ENCODE measurements at places on chromosomes 16 and 17.

DNA sequence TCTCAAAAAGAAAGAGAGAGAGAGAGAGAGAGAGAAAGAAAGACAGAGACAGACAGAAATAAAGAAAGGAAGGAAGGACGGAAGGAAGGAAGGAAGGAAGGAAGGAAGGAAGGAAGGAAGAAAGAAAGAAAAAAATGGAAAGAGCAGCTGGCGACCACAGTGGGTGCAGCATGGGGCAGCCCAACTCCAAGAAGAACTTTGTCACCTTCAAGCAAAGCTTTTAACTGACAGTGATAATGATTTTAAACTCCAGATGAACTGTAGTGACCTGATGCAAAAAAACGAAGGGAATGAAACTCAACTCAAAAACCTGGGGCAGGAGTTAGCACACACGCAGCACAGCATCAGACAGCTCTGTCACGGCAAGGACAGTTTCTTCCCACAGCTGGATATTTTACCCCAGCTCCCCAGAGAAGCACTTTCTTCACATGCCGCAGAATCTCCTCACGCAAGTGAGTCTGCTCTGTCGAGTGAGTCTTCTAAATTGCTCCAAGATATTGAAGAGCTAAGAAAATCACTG is 5.0 kb upstream of the ARHGAP17 start:
- DNase-seq, result no peak

GRCh38 chr16:68909099-68909733 is 65.9 kb downstream of the TANGO6 start:
- no peak for DNase-seq

DNA sequence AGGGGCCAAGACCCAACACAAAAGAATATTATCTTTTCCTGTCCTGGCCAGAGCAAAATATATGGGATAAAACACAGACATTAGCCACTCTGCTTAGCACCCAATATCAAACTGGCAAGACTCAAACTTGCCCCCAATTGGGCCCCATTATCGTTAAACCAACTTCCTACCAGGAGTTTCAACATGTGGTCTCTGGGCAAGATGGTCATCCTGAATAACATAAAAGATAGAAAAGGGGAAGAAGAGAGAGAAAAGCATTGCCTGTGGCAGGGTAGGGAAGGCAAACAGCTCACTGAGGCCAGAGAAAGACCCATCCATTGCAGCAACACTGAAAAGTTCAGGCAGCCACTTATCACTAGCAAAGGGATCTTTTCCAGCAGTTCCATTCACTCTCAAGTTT is 502.1 kb downstream of the KIF2B start:
- no peak for DNase-seq

GRCh38 chr16:54233615-54234014 is 53.0 kb downstream of the IRX3 start:
- no peak for DNase-seq

DNA sequence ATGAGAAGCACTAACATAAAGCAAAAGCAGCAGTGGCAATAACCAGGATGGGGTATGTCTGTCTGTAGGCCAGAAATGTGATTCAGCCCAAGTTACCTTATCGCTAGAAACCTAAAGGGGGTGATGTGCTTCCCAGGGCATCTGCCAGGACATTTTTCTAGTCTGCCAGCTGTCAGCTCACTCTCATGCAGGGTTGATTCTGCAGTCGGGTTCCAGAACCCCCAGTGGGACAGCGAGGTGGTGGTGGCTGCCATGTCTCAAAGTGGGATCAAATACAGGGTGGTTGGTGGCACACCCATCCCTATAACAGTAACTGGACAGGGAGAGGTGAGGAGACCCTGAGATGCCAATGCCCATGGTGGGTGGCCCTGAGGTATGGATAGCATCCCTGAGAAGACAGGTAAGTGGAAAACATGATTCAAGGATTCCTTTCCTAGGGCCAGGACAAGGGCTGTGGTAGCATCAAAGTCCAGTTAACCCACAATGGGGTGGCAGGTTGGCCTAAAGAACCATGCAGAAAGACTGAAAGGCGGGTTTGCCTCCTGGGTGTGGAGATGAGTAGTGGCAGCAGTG is 84.3 kb downstream of the TNFRSF13B start:
- DNase-seq, result no peak

All from NCI-H1436 treated with DMSO at 0.1 percent for 48 hours (cell line).